ENCODE measurements at places on chromosomes 16 and 17.

DNA sequence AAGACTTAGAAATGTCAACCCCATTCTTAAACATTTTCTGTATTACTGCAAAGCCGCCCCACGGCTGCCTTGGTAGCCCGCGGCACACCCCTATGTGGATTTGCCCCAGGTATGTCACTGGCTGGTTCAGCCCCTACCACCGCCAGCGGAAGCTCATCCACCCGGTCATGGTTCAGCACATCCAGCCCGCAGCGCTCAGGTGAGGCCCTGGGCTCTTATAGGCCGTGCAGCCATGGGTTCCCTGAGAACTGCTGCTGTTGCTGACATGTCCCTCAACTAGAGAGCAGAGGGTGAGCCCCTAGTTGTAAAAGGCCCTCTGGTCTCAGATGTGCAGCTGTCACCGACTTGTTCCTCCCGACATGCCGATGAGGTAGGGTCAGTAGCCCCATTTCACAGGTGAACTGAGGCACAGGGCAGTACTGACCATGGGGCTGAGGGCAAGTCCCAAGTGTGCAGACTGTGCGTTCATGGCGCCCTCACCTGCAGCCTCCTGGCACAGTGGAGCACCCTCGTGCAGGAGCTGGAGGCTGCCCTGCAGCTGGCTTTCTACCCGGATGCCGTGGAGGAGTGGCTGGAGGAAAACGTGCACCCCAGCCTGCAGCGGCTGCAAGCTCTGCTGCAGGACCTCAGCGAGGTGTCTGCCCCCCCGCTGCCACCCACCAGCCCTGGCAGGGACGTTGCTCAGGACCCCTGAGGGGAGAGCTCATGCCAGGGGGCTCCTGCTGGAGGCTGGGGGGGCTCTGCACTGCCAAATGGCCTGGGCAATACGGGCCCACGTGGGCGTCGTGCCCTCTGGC is 8.7 kb downstream of the CYBC1 start:
- no peak for DNase-seq

- DNase-seq, result no peak
Measured at GRCh38 chr17:11309850-11310249, 68.8 kb downstream of the SHISA6 start.

DNA sequence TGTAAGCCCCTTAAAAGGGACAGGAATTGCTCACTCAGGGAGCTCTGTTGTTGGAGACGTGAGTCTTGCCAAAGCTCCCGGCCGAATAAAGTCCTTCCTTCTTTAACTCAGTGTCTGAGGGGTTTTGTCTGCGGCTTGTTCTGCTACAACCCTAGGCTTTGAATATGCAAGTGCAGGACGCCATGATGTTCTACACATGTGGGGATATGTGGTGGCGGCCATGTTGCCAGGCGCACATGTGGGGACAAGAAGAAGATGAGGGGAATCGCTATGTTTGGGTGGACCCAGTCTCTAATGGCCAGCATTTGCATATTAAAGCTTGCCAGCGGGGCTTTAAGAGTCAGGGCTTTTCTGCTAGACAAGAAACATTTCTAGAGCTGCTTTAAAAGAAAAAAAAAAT is 96.8 kb upstream of the CA10 start:
- no peak for DNase-seq

DNA sequence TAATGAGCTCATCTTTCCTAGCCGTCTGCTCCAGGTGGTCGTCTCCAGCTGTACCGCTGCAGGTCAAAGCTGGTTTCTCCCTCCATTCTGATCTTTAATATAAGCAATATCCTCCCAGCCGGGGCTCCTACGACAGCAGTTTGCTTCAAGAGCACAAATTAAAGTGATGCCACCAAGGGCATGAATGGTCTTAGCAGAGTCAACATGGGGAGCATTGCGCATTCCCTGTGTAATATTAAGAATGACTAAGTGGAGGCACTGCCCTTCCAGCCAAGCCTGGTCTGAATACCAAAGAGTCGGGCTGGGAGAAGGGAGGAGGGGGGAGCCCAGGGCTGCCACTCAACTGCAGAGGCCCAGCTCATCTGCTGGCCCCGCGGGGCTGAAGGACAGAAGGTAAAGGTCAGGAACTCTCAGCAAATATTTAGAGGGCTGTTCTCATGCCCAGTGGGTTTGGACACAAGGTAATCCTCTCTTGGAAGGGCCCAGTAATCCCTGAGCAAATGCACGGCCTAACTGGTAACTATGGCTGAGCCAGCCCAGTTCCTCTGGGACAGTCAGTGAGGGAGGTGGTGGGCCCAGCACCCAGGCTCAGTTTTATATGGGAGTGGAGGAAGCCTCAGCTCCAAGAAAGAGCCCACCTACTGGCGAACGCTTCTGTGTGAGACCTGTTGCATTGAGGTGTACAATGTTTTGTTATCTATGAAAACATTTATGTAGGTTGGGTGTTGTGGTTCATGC is 121.2 kb downstream of the IRX3 start:
- no peak for DNase-seq

GRCh38 chr17:7440113-7440833 is 961 bp downstream of the FGF11 start:
- DNase-seq, result peak; percentile 18

GRCh38 chr17:51995797-51996403 is 162.6 kb downstream of the CA10 start:
- no peak for DNase-seq

- DNase-seq, result no peak
Measured at GRCh38 chr16:20241321-20241720, 86.0 kb downstream of the GP2 start.

- DNase-seq, result no peak
Measured at GRCh38 chr17:79922116-79922601, 82.9 kb upstream of the CBX4 start.

DNA sequence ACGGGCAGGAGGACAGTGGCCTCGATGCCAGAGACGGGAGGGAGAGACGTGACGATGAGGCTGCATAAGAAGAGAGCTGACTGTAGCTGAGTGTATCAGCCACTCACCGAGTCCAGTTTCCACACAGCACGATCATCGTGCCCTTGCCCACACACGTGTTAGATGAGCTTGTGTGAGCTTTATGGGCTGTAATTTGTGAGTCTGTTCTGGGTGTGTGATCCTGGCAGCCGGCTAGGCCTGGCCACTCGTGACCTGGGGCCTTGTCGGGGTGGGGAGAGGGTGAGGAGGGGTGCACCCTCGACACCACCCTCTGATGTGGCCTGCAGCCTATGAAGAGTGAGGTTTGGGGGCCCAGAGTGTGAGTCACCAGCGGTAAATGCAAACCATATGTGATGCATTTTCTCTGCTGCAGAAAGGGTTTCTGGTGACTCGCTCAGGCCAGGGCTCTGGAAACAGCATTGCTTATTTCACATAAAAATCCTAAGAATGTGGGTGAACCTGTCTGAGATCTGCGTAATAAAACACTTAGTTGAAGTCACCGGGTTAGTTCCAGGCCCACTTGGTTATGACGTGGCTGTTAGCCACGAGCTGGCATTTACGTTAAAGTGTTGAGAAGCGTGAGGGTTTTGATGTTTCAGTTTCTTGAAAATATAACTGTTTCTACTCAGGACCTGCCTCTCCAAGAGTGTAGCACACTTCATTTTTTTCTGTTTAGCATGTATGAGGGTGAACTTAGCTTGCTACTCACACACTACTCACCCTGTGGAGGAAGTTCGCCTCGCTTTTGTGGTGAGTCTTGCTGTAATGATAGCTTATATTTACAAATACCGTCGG is 4.2 kb downstream of the METRNL start:
- peak; percentile 98 for DNase-seq

- DNase-seq, result no peak
Measured at GRCh38 chr17:11539637-11540036, 58.6 kb upstream of the DNAH9 start.

- DNase-seq, result no peak
Measured at GRCh38 chr16:5042574-5043171, 8.9 kb upstream of the NAGPA start.

GRCh38 chr16:53534206-53534605 is 31.2 kb upstream of the AKTIP start:
- DNase-seq, result no peak

- peak; percentile 76 for DNase-seq
Measured at GRCh38 chr16:425082-425718, at the start of gene RAB11FIP3. TSS of gene RAB11FIP3 (plus strand) at chr16:425649. CDS start at chr16:426007, 358 bp downstream.

DNA sequence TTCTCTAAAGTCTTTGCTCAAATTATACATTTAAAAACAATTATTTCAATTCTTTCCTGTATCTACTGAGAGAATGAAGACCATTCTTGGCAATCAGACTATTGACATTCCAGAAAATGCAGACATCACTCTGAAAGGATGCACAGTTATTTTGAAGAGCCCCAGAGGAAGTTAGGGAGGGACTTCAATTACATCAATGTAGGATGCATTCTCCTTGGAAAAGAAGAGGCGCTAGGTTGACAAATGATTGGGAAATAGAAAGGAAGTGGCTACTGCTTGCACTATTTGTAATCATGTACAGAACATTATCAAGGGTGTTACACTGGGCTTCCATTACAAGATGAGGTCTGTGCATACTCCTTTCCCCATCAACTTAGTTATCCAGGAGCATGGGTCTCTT is 74.3 kb downstream of the SSH2 start:
- peak; percentile 68 for DNase-seq

DNA sequence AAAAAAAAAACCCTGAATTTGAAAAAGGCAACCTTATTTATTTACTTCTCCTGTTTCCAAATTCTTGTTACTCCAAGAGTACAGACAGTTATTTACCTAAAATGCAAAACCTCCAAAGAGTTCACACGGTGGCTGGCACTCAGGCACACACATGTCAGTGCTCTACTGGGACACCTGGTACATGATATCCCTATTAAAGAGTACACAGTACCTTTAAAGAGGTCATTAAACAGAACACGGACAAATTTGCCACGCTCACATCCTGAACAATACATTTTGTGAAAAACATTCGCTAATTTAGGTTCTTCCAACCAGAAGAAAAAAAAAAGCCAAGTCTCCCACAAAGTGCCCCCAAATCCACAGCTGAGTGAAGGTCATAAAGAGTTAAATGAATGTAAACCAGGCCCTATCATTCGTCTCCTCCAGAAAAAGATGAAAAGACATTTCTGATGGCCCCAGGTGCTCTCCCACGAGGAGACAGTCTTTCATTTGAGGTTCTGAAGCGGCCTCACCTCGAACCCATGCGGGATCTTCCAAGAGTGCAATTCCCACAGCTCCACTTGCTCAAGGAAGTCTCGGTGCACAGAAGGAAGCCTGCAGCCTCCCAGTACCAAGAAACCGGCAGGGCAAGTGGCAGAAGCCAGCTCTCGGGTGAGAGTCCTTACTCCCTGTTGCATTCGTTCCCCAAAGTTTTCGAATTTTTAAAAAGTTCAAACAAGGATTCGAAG is 993 bp downstream of the ERN1 start:
- DNase-seq, result peak; percentile 38

- DNase-seq, result no peak
Measured at GRCh38 chr16:64422259-64422658, 699.6 kb downstream of the CDH11 start.

DNA sequence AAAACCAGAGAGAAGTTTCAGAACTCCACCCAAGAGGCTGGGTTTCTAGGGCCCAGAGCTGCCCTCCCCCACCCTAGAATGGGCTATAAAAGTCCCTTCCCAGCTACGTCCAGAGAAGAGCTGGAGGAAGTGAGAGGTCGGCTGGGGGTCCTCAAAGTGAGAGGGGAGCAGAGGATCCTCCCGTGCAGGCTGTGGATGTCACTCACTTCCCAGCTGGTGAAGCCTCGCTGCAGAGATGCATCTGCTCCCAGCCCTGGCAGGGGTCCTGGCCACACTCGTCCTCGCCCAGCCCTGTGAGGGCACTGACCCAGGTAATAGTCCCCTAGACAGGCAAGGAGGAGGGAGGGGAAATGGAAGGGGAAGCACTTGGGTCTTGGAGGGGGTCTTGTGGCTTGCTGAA is at the start of gene EPX:
Gene EPX, plus strand, starts transcription at position 115 of the 400 bp plus-strand sequence. Its CDS starts 121 bp downstream, at position 236.
- no peak for DNase-seq

DNA sequence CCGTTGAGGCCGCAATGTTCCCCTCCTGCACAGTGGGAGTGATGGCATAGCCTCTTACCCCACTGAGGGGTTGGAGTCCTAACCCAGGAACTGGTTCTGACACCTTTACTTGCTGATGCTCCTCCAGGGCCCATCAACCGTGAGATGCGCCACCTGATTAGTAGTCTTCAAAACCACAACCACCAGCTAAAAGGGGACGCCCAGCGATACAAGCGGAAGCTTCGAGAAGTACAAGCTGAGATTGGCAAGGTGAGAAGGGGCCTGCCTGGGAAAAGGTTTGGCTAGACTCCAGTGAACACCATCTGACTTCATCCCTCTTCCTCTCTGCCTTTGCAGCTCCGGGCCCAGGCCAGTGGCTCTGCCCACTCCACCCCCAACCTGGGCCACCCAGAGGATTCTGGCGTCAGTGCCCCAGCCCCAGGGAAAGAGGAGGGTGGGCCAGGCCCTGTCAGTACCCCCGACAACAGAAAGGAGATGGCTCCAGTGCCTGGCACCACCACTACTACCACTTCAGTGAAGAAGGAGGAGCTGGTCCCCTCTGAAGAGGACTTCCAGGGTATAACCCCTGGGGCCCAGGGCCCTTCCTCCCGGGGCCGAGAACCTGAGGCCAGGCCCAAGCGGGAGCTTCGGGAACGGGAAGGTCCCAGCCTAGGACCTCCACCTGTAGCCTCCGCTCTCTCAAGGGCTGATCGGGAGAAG is 5.8 kb downstream of the RNF40 start:
- DNase-seq, result no peak

DNA sequence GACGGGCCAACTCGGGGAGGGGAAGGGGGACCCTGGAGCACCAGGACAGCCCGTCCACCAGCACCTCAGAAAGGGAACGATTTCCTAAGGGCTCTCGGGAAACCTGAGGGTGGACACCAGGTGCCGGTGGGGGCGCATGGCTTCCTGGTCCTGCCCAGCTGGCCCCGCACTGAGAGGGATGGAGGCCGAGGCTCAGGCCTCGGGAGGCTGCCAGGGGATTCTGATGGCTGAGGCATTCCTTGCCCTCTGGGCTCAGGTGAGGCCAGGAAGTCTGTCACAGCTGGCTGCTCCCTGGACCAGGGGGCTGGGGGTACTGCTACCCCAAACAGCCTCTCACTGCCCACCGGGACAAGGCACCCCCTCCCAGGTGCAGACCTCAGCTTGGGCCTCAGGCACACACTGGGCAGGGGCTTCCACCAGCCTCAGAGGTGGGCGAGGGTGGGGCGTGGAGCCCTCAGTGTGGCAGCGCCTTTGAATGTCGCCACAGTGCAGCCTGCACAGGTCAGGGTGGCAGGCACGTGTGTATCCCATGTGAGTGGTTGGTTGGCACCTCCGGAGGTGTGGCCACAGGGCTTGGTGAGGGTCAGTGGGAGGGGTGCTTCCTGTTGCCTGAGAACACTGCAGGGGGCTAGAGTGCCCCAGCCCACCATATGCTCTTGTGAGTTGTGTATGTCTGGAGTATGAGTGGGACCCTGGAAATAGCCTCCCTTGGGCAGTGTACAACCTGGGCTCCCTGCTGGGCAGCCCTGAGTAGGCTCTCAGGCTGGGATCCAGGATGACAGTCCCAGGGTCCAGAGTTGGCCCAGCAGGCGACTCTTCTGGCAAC is 3.9 kb upstream of the FSCN2 start:
- no peak for DNase-seq

Measured in HCEC 1CT (cell line).